ENCODE measurements at places on chromosomes 1 and 21.

DNA sequence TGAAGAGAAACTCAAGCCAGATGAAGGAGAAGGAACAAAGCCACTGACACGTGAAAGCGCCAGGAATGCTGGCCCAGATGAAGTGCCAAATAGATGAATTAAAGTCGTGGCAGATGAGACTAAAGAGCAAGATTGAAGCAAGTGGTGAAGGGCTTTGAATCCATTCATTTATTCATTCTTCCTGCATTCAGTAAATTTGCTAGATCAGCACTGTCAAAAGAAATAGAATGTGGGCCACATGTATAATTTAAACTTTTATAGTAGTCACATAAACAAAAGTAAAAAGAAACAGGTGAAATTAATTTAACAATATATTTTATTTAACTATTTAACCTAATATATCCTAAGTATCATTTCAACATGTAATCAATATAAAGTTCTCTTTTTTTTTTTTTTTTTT is 135.6 kb downstream of the ZZZ3 start:
- no peak for DNase-seq
- no peak overlapping the region for H3K4me3 ChIP-seq
- H3K27ac ChIP-seq = no peak overlapping the region
- no peaks in the 10 kb centered on the region for H3K4me1 ChIP-seq
- H3K27me3 ChIP-seq = no peaks in the 10 kb centered on the region

DNA sequence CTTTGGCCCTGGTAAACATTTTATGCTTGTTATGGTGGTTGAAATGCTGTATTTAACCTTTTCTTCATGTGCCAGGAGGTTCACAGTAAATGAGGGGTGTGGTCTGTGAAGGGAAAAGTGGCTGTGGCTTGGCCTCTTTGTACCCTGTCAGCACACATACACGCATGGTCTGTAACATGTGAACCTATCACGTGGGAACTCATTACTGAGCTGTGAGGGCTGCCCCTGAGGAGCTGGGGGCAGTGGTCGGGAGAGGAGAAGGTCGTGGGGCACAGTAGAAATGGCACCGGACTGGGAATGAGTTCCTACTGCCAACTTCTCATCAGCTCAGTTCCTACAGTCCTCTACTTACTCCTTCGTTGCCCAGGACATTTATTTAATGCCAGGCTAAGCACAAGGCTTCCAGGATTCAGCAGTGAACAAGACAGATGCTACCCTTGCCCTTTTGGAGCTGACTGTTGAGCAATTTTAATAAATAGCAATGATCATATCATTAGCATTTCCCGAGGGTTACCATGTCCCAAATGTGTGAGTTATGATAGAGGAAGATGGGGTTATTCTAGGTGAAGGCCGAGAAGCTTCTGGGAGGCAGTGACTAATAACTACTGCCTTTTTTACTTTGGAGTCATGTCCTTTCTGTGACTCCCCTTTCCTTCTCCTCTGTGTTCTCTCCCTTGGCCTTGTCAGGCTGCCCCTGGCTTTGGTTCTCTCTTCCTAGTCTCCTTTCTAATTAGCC is 38.8 kb downstream of the DDR2 start:
- H3K4me1 ChIP-seq = peaks cover 15% of the 10 kb centered on the region
- no peaks in the 10 kb centered on the region for H3K36me3 ChIP-seq
- no peaks in the 10 kb centered on the region for H3K27me3 ChIP-seq
- no peak overlapping the region for H3K4me3 ChIP-seq
- DNase-seq = no peak

- no peak for DNase-seq
- no peaks in the 10 kb centered on the region for H3K4me1 ChIP-seq
- no peaks in the 10 kb centered on the region for H3K27me3 ChIP-seq
Observed at GRCh38 chr1:153585006-153585405, 19.4 kb upstream of the S100A2 start.

- H3K27ac ChIP-seq = no peak overlapping the region
- DNase-seq = no peak
- no peaks in the 10 kb centered on the region for H3K4me1 ChIP-seq
- no peaks in the 10 kb centered on the region for H3K36me3 ChIP-seq
- H3K27me3 ChIP-seq = no peaks in the 10 kb centered on the region
- H3K4me3 ChIP-seq = no peak overlapping the region
Observed at GRCh38 chr1:85118751-85119150, 70.5 kb upstream of the MCOLN3 start.

GRCh38 chr21:17270229-17270628 is 242.6 kb upstream of the CXADR start:
- H3K27me3 ChIP-seq = no peaks in the 10 kb centered on the region
- H3K36me3 ChIP-seq = no peaks in the 10 kb centered on the region
- H3K4me1 ChIP-seq = no peaks in the 10 kb centered on the region

GRCh38 chr1:34900775-34901502 is 28.5 kb downstream of the DLGAP3 start:
- no peaks in the 10 kb centered on the region for H3K27me3 ChIP-seq
- no peaks in the 10 kb centered on the region for H3K4me1 ChIP-seq

- H3K27ac ChIP-seq = no peak overlapping the region
- no peaks in the 10 kb centered on the region for H3K36me3 ChIP-seq
- H3K4me1 ChIP-seq = peaks cover 24% of the 10 kb centered on the region
- peaks cover 68% of the 10 kb centered on the region for H3K27me3 ChIP-seq
- no peak for DNase-seq
Observed at GRCh38 chr1:228463559-228464455, 23.4 kb upstream of the RNF187 start.

DNA sequence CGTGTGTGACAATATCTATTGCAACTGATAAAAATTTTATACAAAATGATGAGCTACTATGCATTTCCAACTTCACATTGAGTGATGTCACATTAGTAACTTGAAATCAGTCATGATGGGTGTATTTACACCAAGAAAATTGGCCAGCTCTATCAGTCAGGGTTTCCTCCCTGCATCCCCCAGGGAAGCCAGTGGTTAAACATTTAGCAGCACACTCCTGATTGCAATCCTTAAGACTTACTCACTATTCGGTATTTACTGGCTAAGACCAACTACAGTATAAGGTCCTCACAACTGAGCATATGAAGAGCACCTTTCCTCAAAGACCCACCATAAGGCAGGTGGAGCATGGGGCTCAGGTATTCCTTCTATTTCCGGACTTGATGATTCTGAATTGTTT is 41.3 kb upstream of the PTGFRN start:
- DNase-seq = no peak
- no peak overlapping the region for H3K4me3 ChIP-seq
- no peak overlapping the region for H3K27ac ChIP-seq
- H3K36me3 ChIP-seq = no peaks in the 10 kb centered on the region
- H3K4me1 ChIP-seq = no peaks in the 10 kb centered on the region

GRCh38 chr1:85822696-85823095 is 114.5 kb upstream of the ZNHIT6 start:
- H3K4me3 ChIP-seq = no peak overlapping the region
- DNase-seq = peak; percentile 5
- peak overlapping the region; percentile 15 for H3K27ac ChIP-seq
- no peaks in the 10 kb centered on the region for H3K27me3 ChIP-seq

GRCh38 chr1:95625224-95625623 is 391.2 kb downstream of the RWDD3 start:
- no peaks in the 10 kb centered on the region for H3K4me1 ChIP-seq
- no peaks in the 10 kb centered on the region for H3K27me3 ChIP-seq
- H3K27ac ChIP-seq = no peak overlapping the region
- no peak overlapping the region for H3K4me3 ChIP-seq
- H3K36me3 ChIP-seq = no peaks in the 10 kb centered on the region

GRCh38 chr21:42561762-42562650 is 48.4 kb downstream of the SLC37A1 start:
- peaks cover 51% of the 10 kb centered on the region for H3K36me3 ChIP-seq
- no peak for DNase-seq
- H3K27ac ChIP-seq = no peak overlapping the region
- H3K4me1 ChIP-seq = no peaks in the 10 kb centered on the region

DNA sequence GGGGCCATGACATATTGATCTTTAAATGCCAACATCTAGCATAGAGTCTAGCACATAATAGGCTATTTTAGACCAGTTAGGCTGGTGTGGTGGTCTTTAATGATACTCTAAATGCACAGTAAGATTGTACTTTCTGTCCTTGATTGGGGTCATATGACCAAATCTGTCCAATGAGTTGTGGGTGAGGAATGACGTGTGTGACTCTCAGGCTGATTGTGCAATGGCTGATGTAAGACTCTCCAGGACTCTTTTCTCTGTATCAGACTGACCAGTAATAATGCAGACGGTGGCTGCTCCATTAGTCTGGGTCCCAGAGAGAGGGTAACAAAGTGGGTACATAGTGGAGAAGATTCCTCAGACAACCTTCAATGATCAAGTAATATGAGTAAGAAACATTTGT is 541.6 kb upstream of the CAMK1G start:
- H3K36me3 ChIP-seq = no peaks in the 10 kb centered on the region
- H3K4me3 ChIP-seq = no peak overlapping the region
- DNase-seq = no peak

DNA sequence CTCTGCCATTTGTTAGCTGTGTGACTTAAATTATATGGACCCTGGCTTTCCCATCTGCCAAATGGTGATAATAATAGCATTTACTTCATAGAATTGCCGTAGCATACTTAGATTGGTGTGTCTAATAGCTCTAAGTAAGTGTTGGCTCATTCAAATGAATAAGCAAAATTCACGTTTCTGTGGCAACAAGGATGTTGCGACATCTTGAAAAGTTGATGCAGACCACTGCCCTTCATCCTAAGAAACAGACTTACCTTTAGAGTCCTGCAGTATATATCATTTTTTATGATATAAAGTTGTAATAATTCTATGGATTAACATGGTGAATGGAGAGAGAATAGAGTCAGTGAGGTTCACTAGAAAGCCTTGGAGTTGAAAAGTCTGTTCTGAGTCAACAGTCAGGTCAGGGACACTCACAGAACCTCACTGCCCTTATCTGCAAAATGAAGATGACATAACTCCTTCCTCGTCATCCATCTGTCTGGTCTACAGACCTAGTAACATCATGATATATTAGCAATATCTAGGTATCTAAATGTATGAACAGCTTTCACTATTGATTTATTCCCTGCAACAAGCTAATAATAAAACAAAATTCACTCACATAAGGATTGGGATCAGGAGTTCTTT is 167.3 kb upstream of the C8B start:
- no peak overlapping the region for H3K4me3 ChIP-seq
- H3K27ac ChIP-seq = peak overlapping the region; percentile 63
- H3K36me3 ChIP-seq = no peaks in the 10 kb centered on the region

DNA sequence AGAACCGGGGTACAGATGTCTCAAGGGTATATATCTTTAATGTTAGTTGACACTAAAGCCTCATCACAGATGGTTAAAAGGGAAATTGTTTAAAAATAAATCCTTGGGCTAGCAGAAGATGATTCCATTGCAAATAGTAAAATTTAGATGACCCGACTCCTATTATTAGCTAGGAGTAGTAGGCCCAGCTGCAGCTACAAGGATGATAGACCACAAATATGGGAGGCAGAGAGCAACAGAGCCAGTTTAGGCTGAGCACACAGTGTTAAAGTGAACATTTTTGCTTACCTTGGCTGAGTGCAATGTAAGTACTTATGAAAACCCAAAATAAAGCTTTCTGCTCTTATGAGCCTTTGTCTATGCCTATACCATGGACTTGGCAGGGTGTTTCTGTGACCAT is 100.5 kb upstream of the COL11A1 start:
- no peaks in the 10 kb centered on the region for H3K36me3 ChIP-seq
- no peak overlapping the region for H3K27ac ChIP-seq
- H3K27me3 ChIP-seq = no peaks in the 10 kb centered on the region
